ENCODE measurements at places on chromosomes 13 and 19.
A peak's percentile ranks its signal among the peaks of the same experiment; 100 is the strongest.

- no peak for DNase-seq
Observed at GRCh38 chr13:72316716-72317115, 410.7 kb downstream of the MZT1 start.

- DNase-seq, result no peak
Observed at GRCh38 chr13:75312884-75313520, 169.0 kb downstream of the TBC1D4 start.

- no peak for DNase-seq
Observed at GRCh38 chr13:111282997-111283396, 37.4 kb upstream of the TEX29 start.

- no peak for DNase-seq
Observed at GRCh38 chr19:8396563-8397203, 6.5 kb downstream of the RAB11B start.

DNA sequence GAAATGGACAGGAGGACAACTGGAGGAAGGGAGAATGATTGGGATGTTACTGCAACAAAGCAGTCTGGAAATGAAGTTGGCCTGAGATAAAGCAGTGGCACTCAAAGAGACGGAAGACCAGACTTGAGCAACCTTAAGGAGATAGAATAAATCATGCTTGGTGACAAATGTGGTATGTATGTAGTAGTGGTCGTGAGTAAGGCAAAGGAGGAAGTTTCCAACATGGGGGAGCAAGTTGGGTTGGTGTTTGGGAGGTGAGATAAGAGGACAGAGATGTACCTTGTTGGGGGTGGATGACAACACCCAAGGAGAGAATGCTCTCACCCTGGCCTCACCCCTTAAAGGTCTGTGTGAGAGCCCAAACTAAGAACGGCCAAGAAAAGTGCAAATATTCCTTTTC is 420.5 kb downstream of the DIAPH3 start:
- DNase-seq, result no peak

DNA sequence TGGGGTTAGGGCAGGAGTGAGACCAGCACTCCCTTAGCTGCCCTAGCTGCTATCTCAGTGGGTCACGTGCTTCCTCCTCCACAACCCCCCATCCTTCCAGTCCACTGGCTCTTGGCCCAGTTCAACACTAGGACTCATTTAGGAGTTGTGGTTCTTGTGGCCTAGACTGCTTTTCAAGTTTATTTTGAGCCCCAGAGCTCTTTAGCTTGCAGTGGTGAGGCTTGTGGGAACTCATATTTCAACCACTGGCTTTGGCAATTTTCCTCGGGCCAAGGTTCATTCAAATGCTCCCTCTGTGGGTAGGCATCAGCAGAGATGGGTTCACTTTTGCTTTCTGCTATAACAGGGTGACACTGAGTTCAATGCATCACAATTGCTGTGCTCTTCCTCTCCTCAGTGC is 436.2 kb upstream of the SLITRK5 start:
- peak; percentile 6 for DNase-seq

GRCh38 chr13:109737606-109738005 is 48.8 kb downstream of the IRS2 start:
- no peak for DNase-seq

- no peak for DNase-seq
Observed at GRCh38 chr13:51324714-51325420, 14.6 kb upstream of the SERPINE3 start.

- no peak for DNase-seq
Observed at GRCh38 chr19:38331728-38332127, 3.9 kb upstream of the CATSPERG start.

- DNase-seq, result no peak
Observed at GRCh38 chr19:16205205-16206045, 7.7 kb downstream of the AP1M1 start.

- DNase-seq, result peak; percentile 63
Observed at GRCh38 chr19:52570000-52570861, at the start of gene ZNF701. TSS of gene ZNF701 (plus strand) at chr19:52570287. CDS start at chr19:52574148, 3,861 bp downstream.

GRCh38 chr19:42401365-42402303 is 11.5 kb upstream of the CNFN start:
- no peak for DNase-seq

DNA sequence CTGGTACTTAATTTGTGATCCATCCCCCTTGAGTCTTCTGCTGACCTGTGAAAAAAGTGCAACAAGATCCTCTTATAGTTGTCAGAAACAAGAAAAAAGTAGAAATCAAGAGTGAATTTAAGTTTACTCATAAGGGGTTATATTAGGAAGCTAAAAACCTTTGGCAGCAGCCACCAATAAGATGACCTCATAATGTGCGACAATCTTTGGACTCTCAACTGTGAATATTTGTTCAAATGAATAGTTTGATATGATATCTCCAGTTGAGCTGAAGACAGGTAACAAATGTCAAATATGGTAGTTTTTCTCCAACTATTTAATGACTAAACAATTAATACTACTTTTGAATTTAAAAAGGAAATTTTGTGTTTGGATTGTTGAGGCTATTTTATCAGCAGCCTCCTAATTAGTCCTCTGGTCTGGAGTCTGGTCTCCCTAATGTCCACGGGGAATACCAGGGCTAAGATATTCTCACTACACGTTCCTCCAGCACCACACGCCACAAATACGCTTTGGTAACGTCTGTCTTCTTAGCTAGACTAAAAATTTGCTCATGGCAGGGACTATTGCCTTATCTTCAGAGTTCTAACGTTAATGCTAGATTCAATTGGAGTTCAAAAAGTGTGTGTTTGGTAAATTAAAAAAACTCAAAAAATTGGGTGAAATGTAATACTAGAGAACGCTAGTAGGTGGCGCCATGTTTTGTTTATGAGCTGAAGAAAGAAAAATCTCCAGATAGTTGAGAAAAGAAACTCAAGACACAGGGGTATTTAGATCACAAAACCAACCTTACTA is 51.0 kb upstream of the PDX1 start:
- no peak for DNase-seq

- no peak for DNase-seq
Observed at GRCh38 chr19:15252398-15253018, 20.3 kb upstream of the EPHX3 start.

DNA sequence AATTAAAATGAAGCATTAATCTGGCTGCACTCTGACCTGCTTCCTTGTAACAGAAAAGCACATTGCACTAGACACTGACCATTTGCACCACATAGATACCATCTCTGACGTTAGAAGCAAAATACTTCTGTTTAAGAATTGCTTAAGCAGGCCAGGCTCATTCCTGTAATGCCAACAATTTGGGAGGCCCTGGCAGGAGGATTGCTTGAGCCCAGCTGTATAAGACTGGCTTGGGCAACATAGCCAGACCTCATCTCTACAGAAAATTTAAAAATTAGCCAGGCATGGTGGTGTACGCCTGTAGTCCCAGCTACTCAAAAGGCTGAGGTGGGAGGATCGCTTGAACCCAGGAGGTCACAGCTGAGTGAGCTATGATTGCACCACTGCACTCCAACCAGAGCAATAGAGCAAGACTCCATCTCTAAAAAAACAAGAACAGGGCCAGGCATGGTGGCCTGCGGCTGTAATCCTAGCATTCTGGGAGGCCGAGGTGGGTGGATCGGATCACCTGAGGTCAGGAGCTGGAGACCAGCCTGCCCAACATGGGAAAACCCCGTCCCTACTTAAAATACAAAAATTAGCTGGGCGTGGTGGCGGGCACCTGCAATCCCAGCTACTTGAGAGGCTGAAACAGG is 7.0 kb upstream of the TLE6 start:
- peak; percentile 19 for DNase-seq

GRCh38 chr13:27679896-27680295 is 58.2 kb downstream of the POLR1D start:
- DNase-seq, result no peak

- DNase-seq, result no peak
Observed at GRCh38 chr19:56153507-56153906, 12.4 kb downstream of the ZNF444 start.

GRCh38 chr19:34722353-34722752 is 11.7 kb upstream of the ZNF181 start:
- DNase-seq, result no peak

DNA sequence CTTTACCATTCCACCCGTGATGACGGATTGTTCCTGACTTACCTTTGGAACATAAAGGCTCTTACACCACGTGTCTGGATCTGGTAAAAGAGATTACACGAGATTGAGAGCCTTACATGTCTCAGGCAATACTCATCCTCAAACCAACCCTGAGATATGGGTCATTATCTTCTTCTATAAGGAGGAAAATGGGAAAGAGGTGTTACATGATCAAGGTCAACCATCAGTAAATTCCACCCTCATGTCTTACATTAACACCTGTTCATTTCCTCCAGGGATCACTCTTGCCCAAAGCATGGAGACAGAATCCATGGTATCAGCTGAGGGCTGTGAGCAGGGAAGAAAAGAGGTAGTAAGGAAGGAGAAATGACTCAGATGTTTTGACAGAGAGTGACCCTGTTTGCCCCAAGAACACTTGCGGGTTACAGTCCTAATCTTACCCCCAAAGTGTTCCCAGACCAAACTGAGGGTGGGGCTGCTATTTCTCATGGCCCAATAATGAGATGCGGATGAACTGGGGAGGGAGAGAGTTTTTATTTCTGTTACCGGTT is 19.6 kb downstream of the LILRB4 start:
- DNase-seq, result no peak

Measured in GF-D8 (cell line).